ENCODE measurements at places on chromosomes 5 and 9. TPM values are rescaled to one million over a fixed set of nuclear protein-coding genes. Genes with fewer than 3 reads are reported as not detected.
A peak's percentile ranks its signal among the peaks of the same experiment; 100 is the strongest.

DNA sequence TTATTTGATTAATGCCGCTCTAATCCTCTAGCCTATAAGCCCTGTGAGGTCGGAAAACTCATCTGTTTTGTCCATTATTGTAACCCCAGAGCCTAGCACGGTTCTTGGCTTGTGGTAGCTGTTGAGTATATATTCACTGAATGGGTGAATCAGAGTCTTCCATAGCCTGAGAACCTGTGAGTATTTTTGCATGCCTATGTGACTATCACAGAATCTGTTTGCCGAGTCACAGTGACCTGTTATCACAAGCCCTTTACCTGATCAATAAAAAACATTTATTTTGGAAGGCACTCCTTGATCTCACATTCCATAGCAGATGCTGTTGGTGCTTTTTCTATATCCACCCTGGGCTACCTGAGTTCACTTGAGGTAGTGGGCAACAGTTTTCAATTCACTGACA, 125.0 kb upstream of the STC2 start:
- DNase-seq: no peak

GRCh38 chr9:113888336-113888735, 12.2 kb downstream of the ZNF618 start:
- no peak for DNase-seq

DNA sequence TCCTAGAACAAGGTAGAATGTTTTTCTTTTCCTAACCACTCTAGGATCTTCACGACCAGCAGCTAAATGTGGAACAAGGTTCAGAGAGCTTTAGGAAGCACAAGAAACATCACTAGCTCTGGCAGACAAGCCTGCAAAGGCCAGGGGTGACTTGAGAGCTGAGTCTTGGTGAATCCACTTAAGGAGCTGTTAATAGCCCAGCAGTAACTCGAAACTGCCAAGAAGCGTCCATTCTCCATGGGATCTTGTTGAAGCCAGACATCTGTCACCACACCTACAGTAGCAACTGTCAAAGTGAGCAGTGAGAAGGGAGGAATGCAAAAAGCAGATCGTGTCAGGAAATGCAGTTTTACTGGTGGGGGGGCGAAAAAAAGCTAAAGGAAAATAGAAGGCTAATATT, 87.2 kb downstream of the ATPSCKMT start:
- no peak for DNase-seq

DNA sequence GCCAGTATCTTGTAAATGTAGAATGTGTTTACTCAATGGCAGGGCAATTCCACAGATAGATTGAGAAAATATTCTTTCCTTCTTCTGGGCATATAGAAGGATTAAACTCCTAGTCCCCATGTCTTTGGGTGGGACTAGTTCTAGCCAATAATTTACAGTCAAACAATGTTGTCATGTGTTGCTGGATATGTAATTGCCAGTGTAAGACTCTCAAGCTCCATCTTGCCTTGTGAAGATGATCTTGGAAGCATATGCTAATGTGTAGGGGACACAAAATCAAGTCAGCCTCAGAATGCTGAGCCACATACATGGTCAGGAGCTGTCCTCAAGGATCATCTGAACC, 386.9 kb downstream of the CETN3 start:
- DNase-seq: no peak

GRCh38 chr5:88438006-88438405, 169.4 kb upstream of the TMEM161B start:
- DNase-seq: no peak

- no peak for DNase-seq
Observed at GRCh38 chr9:105296877-105297287, 52.4 kb downstream of the SLC44A1 start.

DNA sequence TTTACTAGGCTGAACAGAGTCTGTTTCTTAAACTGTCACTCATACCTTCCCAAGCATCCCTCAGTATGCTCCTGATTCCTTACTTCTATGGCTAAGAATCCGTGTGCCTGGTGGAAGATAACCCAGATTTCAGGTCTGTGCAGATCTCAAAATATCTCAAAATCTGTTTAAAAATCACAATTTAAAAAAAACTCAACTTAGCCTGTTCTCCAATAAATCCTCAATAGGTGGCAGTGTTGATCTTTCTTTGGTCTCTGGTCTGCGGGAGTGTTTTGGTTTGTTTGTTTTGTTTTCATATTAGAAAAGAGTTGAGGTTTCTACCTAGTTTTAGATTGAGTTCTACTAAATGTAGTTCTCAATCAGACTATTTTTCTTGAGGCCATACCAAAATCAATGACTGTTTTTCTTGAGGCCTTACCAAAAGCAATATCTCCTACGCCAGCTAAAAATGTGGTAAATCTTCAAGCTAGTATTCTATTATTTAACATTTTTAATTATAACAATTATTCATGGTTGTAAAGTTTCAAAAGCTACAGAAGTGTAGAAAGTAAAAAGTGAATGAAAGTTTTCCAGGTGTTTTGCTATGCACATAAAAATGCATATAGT, 57.9 kb downstream of the TGFBR1 start:
- no peak for DNase-seq

DNA sequence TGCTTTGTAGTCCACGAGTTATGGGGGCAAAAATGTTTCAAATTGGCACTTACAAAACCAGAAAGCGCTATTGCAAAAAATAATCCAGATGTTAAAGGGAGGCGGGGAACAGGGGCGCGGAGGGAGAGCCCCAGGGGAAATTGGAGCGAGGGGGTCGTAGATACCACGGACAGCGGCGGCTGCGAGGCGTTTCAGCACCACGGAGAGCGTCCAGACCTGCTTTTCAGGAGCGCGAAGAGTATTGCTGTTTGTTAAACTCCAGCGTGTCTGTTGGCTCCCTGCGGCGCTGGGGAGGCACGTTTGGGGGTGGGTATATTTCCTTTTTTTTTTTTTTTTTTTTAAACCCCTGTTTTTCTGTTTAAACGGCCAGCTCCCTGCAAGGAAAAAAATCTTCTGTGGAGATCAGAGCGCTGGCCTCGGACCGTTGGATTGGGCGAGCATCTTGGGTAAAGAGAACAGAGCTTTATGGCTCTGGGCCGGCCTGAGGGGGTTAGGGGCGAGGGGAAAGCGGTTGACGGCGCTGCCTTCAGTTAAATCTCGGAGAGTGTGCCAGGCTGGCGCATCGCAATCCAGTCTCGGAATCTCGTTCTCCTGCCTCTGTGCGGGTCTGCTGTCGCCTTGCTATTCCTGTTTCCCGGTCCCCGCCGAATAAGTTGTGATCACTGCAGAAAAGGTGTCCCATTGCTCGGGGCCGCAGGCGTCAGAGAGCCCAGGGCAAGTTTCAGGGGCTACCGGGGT, at the start of gene GLRA1:
GLRA1 (minus strand) TSS at position 288 of the 738 bp plus-strand sequence. CDS start 302 bp downstream, outside the sequence.
- DNase-seq: peak; percentile 84

DNA sequence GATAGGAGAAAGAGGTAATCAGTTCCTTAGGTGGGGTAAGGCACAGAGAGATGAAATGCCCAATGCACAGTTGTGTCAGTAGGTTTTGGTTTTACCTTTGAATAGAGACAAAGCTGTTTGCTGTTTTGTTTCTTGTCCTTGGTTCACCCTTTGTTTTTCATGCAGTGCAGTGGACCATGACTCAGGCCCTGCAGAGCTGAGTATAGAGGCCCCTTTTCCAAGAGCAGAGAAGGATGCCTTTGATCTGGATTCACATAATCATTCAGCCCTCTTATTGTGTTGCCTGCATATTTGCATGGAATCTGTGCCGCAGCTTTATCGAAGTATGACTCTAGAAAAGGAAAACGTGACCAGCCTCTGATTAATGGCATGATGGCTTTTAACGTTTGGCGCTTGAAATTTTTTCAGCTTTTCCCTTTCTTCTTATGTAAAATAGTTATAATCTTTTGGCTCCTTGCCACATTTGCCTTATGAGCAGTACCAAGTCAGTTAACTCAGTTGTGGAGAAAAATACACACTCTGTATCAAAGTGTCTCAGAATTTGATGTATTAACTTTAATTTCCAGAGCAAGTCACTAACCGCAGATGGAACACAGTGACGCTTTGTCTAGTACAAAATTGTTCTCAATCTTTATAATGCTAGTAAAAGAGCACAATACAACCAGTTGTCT, 197.6 kb downstream of the KDM4C start:
- DNase-seq: no peak

DNA sequence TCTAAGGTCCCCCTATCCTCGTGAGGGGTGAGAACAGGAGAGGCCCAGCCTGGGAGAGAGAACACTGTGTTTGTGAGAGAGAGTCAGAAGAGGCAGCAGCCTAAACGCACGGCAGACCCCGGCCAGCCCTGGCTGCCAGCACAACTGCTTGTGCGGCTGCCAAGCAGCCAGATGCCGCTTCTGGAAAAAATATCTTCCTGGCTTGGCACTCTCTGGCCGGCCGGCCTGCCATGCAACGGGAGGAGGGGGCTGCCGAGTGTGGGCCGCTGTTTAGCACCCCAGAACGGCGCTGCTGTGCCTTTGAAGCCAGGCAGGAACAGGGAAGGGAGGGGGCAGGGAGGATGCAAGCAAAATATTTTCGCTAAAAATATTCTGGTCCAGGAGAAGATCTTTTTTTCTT, 105.0 kb downstream of the FGF18 start:
- DNase-seq: no peak

DNA sequence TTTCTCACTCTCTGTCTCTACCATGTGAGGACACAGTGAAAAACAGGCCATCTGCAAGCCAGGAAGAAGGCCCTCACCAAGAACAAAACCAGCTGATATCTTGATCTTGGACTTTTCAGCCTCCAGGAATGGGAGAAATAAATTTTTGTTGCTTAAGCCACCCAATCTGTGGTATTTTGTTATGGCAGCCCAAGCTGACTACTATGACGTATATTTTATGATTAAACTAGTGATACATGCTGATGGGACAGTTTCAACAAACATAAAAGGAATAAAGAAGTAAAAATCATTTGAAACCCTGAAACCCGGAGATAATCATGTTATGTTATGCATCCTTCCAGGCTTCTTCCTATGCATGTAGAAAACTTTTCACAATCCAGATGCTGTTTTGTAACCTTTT, 71.5 kb upstream of the ERBIN start:
- DNase-seq: no peak

GRCh38 chr9:28050046-28050445, 476.8 kb upstream of the C9orf72 start:
- no peak for DNase-seq

GRCh38 chr5:116675626-116675910, 100.9 kb upstream of the SEMA6A start:
- no peak for DNase-seq

- DNase-seq: no peak
Observed at GRCh38 chr5:80516826-80517225, 28.9 kb downstream of the FAM151B start.

GRCh38 chr9:138048184-138048583, 170.6 kb downstream of the CACNA1B start:
- peak; percentile 1 for DNase-seq

FBLL1 gene
- 0.09 TPM for polyA plus RNA-seq

PIK3R1 gene
- 29.7 TPM for polyA plus RNA-seq

AJM1 gene
- polyA plus RNA-seq: 4.3 TPM

CCDC112 gene
- polyA plus RNA-seq: 4.1 TPM

SLC28A3 gene
- polyA plus RNA-seq: not detected

TAF11L14 gene
- not detected for polyA plus RNA-seq

FOXI1 gene
- not detected for polyA plus RNA-seq

SLC45A2 gene
- polyA plus RNA-seq: 0.70 TPM

ZNF883 gene
- 8.3 TPM for polyA plus RNA-seq

SYK gene
- 0.97 TPM for polyA plus RNA-seq

ERCC8 gene
- polyA plus RNA-seq: 5.1 TPM

TLR4 gene
- polyA plus RNA-seq: 3.8 TPM

HINT2 gene
- 108 TPM for polyA plus RNA-seq

ISOC1 gene
- polyA plus RNA-seq: 121 TPM

CCDC180 gene
- 3.2 TPM for polyA plus RNA-seq

ARL14EPL gene
- polyA plus RNA-seq: not detected

PKD2L2 gene
- polyA plus RNA-seq: 0.18 TPM

All from right cardiac atrium (tissue), 5 donors.